ENCODE measurements at places on chromosomes 3 and 15.

- no peak for DNase-seq
Observed at GRCh38 chr3:153574445-153574844, 412.4 kb downstream of the RAP2B start.

- no peak for DNase-seq
Observed at GRCh38 chr3:71874618-71875017, 89.7 kb upstream of the PROK2 start.

DNA sequence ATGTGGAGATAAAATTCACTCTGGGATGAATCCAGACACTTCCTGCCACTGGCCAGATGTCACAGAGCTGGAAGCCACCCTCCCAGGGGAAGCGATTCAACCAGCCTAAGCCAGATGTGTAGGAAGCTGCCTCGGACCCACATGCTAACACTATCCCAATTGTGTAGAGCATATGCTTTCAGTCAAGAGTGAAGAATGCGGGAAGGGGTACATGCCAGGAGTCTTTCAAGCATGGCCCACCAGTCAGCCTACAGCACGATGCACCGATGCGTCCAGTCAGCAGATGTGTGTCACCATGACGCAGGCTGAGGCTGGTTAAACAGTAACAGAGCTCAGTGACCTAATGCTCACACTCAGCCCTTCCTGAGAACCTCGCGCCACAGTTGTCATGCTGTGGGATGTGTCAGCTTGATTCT, 38.8 kb upstream of the BNC1 start:
- no peak for DNase-seq

- DNase-seq = no peak
Observed at GRCh38 chr15:60390231-60390630, 7.6 kb downstream of the ANXA2 start.

Data from GM12891 (cell line).